ENCODE measurements at places on chromosomes 11 and 22.
A peak's percentile ranks its signal among the peaks of the same experiment; 100 is the strongest.

- DNase-seq, result no peak
Measured at GRCh38 chr22:44947049-44947448, 62.8 kb downstream of the PHF21B start.

- DNase-seq, result no peak
Measured at GRCh38 chr22:49933236-49934159, 15.1 kb downstream of the CRELD2 start.

GRCh38 chr11:11607772-11608171 is 14.0 kb downstream of the GALNT18 start:
- no peak for DNase-seq

GRCh38 chr11:9688716-9689511 is 25.0 kb downstream of the SWAP70 start:
- no peak for DNase-seq

- no peak for DNase-seq
Measured at GRCh38 chr22:19448076-19448607, 631 bp upstream of the C22orf39 start.

DNA sequence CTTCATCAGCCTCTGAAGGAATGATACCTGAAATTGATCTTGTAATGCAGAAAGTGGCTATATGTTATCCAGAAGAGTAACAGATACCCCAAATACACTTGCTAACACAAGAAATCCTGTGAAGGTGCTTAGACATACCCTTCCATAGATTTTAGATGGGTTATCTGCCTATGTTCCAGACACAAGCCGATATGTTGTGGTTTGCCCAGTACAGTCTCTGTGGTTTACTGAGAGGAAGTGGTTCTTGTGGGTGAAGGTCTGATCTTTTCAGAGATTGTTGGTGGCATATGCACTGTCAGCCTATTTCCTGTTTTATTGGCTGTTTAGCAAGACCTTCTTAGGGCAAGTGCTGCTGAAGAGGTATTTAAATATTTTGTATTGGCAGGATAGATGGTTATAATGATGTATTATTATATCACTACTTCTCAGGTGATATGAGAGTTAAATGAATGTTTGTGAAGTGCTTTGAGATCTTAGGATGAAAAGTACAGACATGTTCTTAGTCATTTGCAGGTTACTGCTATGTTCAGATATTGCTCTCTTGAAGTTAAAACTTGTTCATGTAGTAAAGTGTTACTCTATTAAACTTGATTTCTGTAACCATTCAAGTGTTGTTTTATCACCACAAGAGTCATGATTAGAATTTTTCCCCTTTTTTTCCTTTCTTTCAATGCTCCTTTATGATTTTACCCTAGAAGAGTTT is 8.2 kb downstream of the ARHGEF12 start:
- no peak for DNase-seq

DNA sequence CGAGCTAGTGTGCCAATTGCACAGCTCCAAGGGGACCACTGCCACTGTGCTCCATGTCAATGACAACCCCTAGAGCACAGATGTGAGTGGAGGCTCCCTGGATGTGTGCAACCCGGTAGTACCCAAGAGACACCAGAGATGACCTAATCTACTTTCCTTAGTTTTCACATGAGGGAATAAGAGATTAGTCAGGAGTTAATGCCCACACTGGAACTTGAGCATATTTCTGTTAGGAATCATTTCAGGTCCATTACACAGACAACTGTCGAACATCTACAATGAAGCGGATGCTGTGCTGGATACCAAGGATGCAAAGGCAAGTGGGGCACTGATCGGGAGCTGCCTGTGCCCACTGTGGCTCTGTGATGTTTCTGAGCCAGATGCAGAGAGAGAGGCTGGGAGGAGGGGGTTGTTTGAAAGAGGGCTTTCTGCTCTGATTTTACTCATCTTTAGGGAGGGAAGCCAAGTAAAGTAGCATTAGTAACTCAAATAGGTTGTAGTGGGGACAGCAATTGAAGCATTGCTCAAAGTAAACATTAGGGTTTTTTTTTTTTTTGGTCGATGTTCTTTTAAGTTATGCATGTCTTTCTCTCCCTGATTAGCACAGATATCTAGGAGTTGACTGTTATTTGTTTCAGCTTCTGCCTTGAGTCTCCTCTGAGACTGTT is 82.5 kb upstream of the SORL1-AS1 start:
- DNase-seq, result no peak

DNA sequence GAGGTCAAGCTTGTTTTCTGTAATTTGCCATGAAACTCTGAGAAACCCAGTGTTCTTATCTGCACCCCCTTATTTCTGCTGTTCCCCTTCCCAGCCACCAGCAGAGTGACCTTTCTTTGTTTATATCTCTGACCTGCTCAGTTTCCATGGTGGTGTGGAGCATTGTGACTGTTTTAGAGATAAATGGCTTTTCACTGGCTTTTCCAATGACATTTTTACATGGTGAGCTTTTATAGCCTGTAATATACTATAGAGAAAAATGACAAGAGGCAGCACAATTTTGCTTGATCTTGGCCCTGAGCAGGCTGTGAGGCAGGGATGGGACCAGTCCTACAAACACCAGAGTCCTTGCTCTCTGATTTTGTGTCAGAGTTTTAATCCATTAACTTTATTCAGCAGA is 233.9 kb downstream of the FAT3 start:
- no peak for DNase-seq

DNA sequence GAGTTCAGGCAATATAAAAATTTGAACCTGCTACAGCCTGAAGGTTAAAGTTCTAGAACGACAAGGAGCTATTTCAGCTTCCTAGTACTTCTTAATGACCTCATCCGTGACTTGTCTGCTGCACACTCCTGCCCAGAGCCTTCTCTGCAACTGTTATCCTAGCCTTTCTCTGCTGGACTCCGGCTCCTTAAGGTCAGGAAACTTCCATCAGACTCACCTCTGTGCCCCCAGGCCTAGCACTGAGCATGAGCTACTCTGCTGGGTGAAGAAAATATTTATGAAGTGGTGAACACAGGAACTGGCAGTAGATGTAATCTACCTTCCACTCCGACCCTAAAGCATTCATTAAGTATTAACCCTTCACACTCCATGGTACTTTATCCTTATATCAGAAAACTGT is 18.4 kb downstream of the CSNK2A3 start:
- no peak for DNase-seq

GRCh38 chr11:70505761-70506657 is 107.7 kb downstream of the CTTN start:
- DNase-seq, result no peak

DNA sequence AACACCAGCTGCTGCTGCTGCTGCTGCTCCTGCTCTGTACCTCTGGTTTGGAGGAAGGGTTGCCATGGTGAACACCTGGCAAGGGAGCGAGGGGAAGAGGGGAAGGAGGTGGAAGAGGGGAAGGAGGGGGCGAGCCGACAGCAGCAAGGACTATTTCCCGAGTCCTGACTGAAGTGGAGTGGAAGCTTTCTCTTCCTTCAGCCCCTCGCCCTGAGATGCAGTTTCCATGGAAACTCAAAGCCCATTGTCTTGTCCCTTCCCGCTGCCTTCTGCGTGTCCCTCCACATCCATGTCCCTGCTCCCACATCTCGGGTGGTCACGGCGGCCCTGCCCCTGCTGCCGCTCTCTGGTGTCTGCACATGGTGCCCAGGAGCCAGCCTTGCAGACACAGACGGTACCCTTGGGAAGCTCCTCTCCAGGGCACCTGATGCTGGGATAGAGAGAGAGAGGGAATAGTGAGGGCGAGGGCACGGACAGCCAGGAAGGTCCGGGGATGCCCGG is 28.6 kb downstream of the FAM83F start:
- no peak for DNase-seq

GRCh38 chr11:126328001-126328390 is 24.1 kb downstream of the DCPS start:
- no peak for DNase-seq

DNA sequence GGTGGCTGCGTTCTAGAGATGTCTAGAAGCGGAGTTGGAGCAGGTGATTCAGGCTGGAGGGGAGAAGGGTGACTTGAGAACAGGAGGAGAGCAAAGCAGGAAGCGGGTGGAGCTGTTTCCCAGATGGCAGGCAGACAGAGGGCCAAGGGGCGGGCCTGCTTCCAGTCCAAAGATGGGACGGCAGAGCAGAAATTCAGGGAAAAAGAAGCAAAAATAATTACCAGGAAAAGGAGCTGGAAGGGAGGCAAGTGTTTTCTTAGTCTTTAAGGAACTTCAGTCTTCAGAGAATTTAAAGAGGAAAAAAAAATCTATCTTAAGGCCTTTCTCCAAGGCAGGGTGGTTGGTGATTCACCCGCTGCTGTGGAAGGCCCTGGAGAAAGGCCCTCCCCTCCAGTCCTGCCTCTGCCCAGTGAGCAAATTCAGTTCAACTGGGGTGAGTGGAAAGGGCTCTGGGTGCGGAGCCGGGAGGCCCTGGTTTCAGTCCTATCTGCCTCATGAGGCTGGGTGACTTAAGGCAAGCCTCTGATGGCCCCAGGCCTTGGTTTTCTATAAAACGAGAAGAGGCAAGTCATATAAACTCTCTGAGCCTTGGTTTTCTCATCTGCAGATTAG is 4.5 kb upstream of the CREB3L1 start:
- peak; percentile 25 for DNase-seq

DNA sequence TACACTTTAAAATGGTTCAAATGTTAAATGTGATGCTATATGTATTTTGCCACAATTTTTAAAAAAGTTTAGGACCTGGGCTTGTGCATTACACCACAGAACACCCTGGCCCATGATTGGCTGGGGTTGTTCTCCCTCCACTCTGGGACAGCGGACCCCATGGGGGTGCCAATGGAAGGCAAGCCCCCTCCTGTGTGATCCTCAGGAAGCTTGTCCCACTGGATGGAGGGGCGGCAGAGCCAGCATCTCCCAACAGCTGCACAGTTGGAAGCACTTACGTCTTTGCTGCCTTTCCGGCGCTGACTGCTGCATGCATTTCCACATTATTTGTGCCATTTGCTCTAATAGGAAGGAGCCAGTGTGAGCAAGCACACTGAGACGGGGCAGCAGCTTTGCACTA is 196.5 kb downstream of the SHANK2 start:
- no peak for DNase-seq

GRCh38 chr22:29689206-29689879 is 30.5 kb upstream of the CABP7 start:
- DNase-seq, result no peak

DNA sequence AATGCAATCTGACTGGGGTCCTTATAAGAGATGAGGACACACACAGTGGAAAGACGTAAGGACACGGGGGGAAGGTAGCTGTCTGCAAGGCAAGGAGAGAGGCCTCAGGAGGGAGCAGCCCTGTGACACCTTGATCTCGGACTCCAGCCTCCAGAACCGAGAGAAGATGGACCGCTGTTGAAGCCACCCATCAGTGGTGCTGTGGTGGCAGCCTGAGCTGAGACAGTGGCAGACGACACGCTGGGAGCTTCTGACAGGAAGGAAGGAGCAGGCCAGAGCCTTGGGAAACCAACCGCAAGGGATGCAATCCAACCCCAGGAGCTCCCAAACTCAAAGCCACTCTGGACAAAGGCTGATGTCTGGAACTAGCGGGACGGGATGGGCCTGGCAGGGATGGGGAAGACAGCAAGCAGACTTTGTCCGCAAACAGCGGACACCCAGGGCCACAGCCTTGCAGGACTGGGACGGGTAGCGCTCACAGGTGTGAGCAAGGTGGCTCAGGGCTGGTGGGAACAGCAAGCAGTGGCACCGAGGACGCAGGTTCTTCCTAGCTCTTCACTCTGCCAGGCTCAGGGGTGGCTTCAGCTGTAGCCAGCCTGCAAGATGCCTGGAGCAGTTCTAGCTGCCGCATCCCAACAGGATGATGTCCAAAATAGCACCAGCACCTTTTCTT is 10.9 kb downstream of the LTO1 start:
- DNase-seq, result no peak

GRCh38 chr22:19943082-19944026 is 1.7 kb upstream of the TXNRD2 start:
- peak; percentile 50 for DNase-seq
